ENCODE measurements at places on chromosomes 13 and 19. TPM values are rescaled to one million over a fixed set of nuclear protein-coding genes. Genes with fewer than 3 reads are reported as not detected.

Gene C5AR2
- 1.1 TPM for total RNA-seq

Gene MEIOSIN
- total RNA-seq: not detected

Gene DNAAF3
- 6.4 TPM for total RNA-seq

Gene HSPB6
- total RNA-seq: 0.20 TPM

Gene SIGLEC8
- total RNA-seq: not detected

Gene ZNF599
- total RNA-seq: 2.9 TPM

Gene JOSD2
- total RNA-seq: 65.7 TPM

Measured in A549 treated with DMSO at 1 μM for 4 hours (cell line).